Mononuclear cell (primary cell): ENCODE measurements at places on chromosomes 11 and 22. TPM values are rescaled to one million over a fixed set of nuclear protein-coding genes. Genes with fewer than 3 reads are reported as not detected.

The MRGPRE gene
- not detected for total RNA-seq

The PSMC3 gene
- 48.7 TPM for total RNA-seq

The ADM gene
- total RNA-seq = 93.5 TPM

The GRAMD1B gene
- total RNA-seq = 7.1 TPM

The TBX10 gene
- not detected for total RNA-seq

The NELL1 gene
- total RNA-seq = not detected

The NUDT22 gene
- total RNA-seq = 19.4 TPM

The ELF5 gene
- not detected for total RNA-seq

The DEUP1 gene
- not detected for total RNA-seq

The RASSF7 gene
- 16.6 TPM for total RNA-seq

The ZNF215 gene
- 0.52 TPM for total RNA-seq

The MYO7A gene
- 1.5 TPM for total RNA-seq

The GDPD4 gene
- not detected for total RNA-seq

The TEAD1 gene
- not detected for total RNA-seq

The GSTT2 gene
- not detected for total RNA-seq
